Ecto neural progenitor cell (in vitro differentiated cells): ENCODE measurements at places on chromosomes 6 and 20.

DNA sequence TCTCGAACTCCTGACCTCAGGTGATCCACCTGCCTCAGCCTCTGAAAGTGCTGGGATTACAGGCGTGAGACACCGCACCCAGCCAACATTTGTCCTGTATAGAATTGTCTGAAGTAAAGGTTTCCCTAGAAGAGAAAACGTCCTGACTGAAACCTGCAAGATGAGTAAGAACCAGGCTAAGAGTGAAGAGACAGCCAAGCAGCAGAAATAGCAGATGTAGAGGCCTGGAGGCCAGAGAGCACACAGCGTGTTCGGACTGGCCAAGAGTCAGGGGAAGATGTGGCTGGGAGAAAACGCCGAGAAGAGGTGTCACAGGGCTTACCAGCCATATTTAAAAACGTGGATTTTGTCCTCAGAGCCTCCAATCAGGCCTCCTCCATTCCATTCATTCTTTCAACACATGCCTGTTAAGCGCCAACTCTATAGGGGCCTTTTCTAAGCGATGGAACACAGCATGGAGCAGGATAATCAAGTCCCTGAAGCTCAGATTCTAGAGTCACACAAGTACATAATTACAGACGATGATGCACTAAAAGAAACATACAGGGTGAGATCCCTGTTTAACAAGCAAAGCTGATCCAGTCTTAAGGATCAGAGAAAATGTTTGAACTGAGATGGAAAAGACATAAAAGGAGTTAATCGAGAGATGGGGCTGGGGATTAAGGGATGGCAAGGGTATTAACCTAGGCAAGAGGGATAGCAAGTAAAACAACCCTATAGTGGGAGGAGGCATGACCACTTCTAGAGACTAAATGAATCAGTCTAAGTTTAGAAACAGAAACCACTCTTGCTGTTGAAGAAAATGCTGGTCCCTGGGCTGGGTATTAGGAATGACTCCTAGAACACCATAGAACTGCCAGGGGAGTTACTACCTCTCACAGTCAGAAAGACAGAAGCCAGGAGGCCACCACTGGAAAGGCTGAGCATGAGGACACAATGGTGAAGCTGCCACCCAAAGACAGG is 4.8 kb downstream of the ZCCHC3 start:
- DNase-seq: no peak

DNA sequence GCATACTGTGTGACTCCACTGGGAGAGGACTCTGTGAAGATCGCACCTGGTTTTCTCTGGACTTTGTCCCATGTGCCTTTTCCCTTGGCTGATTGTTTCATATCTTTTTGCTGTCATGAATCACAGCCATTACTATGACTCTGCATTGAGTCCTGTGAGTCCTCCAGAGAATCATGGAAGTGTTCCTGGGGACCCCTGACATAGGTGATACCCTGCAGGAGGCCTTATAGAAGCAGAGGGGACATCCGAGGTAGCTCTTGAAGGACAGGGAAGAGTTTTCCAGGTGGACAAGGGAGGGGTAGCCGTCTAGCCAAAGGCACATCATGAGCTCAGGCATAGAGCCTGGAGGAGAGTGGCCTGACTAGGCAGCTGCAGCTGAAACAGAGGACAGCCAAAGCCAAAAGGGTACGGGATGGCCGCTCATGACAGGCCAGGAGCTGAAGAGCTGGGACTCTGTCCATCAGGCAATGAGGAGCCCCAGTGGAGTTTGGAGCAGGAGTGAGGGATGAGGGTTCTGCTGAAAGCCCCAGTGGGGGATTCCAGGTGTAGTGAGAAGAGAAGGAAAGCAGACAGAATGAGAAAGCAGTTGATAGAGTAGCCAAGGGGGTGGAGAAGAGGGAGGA is 86.6 kb upstream of the TOX2 start:
- DNase-seq: no peak

DNA sequence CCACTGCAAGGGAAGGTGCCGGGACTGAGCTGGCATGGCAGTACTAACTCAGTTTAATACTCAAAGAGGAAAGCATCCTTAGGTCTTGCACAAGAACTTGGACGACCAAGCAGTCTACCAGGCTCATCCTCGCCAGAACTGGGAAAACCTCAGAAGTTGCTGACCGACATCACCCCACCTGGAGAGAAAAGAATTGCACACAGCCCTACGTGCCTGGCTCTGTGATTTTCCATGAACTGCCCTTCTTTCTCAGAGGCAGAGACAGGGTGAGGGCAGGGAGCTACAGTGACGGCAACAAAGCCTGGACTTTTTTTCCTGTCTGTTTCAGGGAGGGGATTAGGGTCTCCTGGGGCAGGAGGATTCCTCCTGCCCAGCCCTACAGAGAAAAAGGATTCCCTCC is 8.0 kb downstream of the JAG1 start:
- no peak for DNase-seq

DNA sequence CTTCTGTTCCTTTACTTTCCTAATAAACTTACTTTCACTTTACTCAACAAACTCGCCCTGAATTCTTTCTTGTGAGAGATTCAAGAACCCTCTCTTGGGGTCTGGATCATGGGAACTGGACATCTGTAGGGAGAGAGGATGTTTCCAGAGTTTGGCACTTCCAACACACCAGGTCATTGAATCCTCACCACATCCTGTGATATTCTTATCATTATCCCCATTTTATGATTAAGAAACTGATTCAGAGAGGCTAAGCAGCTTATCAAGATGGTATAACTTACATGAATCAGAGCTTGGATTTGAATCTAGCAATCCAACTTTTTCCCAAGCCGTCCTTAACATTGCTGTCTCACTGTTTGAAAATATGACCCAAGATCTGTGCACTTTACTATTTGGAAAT is 15.5 kb downstream of the PPIL6 start:
- DNase-seq: no peak

GRCh38 chr6:127727260-127727953 is 150.4 kb downstream of the C6orf58 start:
- DNase-seq: no peak

GRCh38 chr6:151021896-151022295 is 156.4 kb downstream of the MTHFD1L start:
- no peak for DNase-seq

GRCh38 chr6:105981002-105981887 is 104.9 kb upstream of the PRDM1 start:
- peak; percentile 55 for DNase-seq

- no peak for DNase-seq
Measured at GRCh38 chr6:157087974-157088373, 235.3 kb downstream of the TMEM242 start.

DNA sequence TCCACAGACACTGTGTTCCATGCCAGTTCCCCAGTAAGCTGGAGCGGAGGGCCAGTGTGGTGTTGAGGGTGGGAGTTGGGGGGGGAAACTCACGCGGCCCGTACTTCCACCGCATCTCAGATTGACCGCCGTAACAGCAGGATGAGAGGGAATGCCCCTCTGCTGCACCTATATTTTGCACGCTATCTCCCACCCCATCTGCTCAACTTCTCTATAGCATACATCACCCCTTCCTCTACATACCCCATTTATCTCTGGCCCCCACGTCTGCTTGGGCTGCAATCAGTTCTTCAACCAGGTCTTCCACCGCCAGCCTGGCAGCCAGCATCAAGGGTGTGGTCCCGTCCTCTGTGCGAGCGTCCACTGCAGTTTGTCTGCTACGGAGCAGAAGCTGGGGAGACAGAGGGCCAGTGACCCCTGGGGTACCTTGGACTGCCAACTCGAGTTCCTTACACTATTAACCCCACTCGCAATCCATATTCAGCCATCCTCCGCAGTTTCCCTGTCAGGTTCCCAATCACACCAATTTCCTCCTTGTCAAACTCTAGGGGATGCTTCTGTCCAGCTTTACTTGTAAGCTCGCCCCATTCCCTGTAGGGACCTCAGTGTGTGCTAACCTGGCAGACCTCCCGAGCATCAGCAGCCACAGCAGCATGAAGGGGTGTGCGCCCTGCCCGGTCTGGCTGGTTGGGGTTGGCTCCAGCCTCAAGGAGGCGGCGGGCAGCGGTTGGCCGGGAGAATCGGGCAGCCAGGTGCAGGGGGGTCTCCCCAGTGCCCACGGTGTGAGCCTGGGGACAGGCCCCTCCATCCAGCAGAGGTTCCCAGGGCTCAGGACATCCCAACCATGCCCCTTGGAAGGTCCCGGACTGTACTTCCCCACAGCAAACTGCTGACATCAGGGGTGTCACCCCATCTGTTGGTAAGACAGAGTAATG is 4.5 kb upstream of the GPSM3 start:
- DNase-seq: peak; percentile 62

DNA sequence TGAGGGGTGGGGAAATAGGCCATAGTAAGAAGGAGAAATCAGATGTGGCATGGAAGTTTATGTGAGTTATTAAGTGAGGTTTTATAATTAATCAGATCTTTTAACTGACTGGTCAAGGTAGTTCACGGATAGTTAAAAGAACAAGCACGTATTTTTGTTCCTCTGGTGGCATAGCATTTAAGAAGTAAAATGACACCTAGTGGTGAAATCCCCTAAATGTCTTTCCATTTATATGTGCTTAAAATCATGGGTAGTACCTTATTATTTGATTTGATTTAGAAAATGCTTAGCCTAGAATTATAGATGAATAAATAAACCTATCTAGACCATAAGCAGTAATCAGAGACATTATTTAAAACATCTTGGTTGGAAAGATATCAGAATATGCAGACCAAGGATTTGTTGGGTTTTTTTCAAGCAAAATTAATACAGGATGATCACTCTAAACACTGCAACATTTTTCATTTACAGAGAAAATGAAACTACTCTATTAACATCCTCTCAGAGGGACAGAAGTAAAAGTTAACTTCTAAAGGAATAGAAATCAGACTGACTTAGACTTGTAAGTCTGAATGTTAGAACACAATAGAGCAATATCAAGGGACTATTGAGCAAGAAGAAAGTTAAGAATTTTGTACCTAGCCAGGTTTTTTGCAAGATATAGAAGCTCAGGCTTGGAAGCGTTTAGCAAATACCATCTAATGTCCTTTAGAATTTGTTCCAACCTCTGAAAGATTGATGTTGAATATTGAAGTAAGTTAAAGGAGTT is 81.1 kb downstream of the STXBP5 start:
- DNase-seq: no peak

DNA sequence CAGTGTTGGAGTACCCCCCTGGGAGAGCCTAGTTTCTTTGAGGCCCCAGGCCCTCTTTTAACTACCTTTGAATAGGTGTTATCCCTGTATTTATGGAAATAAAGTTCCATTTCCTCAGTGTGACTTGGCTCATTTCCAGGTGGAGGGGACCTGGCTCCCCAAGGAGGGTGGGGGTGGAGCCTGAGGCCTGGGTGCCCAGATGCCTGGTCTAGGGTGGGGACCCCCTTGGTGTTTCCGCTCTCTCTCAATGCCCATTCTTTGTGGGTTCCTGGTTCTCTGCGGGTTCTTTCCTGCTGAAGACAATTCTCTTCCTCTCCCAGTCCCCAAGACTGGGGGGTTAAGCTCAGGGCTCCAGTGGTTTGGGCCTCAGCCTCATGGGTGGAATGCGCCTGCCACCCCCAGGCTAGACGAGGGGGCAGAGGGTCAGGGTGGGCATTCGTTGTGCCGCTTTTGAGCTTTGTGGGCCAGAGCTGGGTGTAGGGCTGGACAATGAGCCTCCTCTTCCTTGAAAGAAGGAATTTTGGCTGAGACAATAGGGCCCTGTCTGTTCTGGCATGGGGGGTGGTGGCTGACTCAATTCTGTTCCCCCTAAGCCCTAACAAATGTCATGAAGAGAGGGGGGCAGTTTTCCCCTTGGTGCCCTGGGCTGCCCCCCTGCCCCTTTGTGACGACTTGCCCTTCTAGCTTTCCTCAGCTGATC is 686 bp upstream of the EGFL8 start:
- DNase-seq: no peak

DNA sequence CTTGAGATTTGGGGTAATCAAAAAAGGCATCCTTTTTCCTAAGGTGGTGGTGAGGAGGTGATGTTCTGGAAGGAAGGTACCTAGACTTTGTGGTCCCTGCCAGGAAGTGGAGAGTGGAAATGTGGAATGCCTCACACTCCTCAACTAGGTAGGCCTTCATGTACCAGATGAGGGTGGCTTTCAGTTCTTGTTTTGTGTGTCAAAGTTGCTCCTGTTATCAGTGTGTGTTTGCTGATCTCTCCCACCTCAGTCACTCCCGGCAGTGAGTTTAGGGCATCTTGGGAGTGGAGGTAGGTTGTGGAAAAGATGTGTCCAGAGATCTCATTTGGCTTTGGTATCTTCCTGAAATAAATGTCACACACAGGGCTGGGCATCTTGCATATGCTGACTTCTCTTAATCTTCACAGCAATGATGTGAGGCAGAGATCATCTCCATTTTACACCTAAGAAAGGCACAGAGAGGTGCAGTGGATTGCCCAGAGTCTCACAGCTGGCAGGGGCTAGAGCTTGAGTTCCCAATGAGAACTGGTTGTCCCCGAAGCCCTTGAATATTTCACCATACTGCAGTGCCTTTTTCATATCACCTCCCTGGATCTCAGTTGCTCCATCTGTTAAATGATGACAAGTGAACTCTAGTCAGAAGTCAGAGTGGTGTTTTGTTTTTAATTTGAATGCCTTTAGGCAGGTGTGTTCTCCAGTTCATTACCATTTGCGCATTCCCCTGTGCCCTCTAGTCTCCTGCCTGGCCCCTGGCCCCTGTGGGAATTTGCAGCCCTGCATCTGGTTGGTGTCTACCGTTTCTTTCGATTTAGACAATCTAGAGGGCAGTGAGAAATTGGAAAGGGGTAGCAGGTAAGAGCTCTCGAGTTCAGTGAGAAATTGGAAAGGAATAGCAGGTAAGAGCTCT is 2.9 kb downstream of the PKIG start:
- DNase-seq: no peak

DNA sequence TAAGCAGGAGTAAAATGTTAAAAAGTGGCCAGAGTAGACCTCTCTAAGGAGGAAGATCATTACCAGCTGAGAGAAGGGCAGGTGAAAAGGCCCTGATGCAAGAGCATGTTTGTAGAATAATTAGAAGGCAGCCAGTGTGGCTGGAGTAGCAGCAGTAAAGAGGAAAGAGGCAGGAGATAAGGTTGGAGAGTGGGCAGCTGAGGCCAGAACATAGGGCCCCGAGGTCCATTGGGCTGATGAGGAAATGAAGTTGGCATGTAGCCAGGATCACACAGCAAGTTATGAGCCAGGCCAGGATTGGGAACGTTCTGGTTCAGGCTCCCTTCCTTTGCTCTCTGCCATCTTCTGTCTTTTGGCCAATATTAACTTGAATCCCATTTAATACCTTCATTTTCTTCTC is 51.6 kb downstream of the RALY start:
- no peak for DNase-seq

- no peak for DNase-seq
Measured at GRCh38 chr20:1920252-1920651, 25.0 kb downstream of the SIRPA start.

- DNase-seq: no peak
Measured at GRCh38 chr20:55977690-55978459, 27.4 kb downstream of the CBLN4 start.

DNA sequence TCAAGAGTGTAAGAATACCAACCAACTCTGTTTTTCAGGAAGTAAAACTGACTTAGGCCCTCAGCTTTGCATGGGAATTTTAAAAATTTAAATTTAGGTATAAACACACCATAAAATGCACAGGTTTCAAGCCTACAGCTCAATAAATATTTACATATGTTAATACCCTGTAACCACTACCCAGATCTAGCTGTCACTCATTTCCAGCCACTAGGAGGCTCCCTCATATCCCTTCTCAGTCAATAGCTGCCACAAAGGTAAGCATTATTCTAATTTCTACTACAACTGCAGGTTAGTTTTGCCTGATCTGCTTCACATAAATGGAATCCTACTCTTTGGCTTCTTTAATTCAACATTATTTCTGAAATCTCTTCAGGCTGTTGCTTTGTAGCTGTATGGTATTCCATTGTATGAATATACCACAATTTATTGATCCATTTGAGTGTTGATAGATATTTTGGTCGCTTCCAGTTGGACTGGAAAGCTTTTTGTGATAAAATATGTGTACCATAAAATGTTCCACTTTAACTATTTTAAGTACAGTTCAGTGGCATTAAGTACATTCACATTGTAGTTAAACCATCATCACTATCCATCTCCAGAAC is 32.5 kb upstream of the MEI4 start:
- no peak for DNase-seq
